ENCODE measurements at places on chromosomes 1 and 21. TPM values are rescaled to one million over a fixed set of nuclear protein-coding genes. Genes with fewer than 3 reads are reported as not detected.

NAXE gene
- 18.4 TPM for total RNA-seq

CDC42SE1 gene
- total RNA-seq = 275 TPM

CRP gene
- not detected for total RNA-seq

DNA sequence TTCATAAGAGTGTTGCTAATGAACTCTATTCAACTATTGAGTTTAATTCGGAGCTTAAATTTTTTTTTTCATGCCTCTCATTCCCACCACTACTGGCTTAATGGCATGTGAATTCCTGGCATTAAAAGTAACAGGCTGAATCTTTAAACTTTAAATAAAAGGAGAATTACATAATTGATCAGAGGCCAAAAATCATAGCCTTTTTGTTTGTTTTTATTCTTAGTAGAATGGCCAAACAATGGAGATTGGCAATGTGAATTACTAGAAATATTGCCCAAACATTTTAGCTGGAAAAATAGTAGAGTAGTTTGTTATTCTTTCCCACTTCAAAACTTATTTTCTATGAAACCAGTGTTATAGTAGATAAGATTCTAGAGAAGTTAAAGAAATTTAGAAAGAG is 25.1 kb upstream of the PDC start:
- no peak for DNase-seq

DNA sequence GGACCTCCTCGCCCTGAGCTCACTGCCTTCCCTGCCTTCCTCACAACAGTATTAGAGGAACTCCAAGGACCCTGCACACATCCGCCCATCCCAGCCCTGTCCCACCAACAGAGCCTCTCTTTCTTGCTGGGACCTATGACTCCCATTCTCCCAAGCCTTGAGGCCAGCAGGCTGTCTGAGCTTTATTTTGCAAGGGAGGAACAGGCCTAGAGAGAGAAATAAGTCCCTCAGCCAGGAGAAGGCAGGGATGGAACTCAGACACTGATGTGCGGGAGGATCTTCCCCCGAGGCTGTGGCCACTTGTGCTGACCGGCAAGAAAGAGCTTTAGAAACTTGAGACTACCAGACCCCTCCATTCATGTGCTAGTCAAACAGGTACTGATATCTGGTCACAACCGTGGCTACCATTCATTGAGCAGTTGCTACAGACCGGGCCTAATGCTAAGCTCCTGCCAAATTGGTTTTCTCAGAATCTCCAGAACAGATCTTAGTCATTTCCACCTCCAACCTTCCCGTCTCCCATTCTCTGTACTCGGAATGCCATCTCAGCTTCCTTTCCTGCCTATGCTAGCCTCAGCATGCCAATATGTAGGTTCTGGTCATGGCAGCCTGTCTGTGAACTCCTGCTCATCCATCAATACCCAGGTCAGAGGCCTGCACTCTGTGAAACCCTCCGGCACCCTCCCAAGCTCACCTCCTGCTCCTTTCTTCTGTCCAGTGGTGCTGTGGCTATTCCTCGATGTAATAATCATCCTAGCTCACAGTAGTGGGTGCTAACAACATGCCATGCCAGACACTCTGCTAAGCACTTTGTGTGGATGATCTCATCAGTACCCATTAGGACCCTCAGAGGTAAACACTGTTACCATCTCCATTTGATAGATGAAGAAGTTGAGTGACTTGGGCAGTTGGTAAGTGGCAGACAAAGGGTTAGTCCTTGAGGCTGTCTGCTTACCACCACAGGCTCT is 3.8 kb downstream of the TMEM54 start:
- no peak for DNase-seq

GRCh38 chr1:54471588-54471987 is 65.4 kb upstream of the SSBP3 start:
- DNase-seq = no peak

DNA sequence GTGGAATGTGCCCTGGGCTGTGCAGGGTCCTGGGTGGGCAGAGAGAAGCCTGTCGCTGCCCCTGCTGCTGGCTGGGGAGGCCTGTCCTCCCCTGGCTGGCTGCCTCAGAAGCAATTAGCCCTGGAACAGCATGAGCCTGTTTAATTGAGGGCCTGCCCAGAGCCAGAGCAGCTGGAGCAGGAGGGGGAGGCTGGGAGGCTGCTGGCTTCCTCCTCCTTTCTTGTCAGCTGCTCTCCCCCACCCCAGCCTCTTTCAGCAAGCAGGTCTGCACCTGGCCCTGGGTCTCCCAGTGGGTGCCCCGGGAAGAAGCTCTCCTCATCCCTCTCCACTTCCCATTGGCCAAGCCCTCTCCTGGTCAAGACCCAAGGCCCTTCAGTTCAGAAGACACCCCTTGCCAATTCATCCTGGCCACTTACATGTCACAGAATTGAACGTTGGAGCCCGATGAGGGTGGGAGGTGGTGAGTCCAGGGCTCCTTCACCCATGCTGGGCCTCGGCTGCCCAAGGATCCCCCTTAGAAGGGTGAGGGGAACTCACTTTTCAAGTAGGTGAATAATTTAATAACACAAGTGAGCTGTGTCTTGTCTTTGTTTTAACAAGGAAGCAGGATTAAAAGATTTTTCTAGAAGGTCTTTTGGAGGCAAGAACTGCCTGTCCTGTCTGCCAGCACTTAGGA is 13.2 kb downstream of the AMPD2 start:
- DNase-seq = peak; percentile 2

Measured in CD8-positive, alpha-beta T cell (primary cell).